ENCODE measurements at places on chromosomes 1 and 21.

DNA sequence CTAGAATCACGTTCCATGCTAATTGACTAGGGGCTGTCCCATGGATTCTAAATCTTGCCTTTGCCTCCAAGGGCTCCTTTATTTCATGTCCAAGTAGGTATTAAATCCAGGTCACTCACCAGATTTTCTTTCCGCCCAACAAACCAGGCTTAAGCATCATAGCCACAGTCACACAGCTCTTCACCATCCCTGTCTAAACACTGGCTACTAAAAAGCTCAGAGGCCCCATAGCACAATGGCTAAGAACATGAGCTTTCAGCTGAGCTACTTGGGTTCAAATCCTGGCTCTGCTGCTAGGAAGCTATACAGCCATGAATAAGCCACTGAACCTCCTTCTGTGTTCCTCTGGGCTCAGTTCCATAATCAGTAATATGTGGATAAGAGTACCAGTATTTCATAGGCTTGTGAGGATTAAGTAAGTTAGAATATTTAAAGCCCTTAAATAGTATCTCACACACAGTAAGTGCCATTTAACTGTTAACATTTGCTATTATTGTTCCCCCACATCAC, 277.2 kb upstream of the GJB5 start:
- DNase-seq, result no peak

GRCh38 chr1:43621386-43621785, 28.6 kb upstream of the KDM4A start:
- DNase-seq, result no peak

- no peak for DNase-seq
These were observed 23.9 kb upstream of the KCTD3 start for GRCh38 chr1:215543191-215543606.

DNA sequence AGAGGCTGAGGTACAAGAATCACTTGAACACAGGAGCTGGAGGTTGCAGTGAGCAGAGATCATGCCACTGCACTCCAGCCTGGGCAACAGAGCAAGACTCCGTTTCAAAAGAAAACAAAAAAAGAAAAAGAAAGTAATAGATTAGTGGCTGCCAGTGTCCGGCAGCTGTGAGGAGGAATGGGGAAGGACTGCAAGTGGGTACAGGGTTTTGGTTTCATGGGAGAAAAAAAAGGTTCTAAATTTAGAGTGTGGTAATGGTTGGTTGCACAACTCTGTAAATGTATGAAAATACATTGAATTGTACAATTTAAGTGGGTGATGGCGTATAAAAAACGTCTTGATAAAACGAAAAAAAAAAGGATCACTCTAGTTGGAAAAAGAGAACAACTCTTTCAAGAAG, 6.7 kb downstream of the TAF1A start:
- DNase-seq, result no peak

DNA sequence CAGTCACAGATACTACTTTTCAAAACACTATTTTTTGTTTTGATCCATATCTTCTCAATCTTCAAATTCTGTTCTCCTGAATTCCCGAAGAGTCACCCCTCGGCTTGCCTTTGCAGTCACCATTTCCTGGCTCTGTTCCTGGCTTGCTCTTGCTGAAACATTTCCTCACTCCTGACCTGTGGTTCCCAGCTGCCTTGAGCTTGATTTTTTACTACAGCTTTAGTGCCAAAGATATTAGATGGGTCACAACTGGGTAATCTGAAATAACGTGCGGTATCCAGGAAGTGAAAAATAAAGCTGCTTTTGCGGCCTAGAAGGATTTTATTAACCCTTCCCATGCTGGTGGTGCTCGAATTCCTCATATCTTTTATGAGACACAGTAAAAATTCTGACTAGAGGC, 318.8 kb downstream of the PCP4 start:
- no peak for DNase-seq

- no peak for DNase-seq
These were observed 3.9 kb upstream of the MMP23B start for GRCh38 chr1:1627829-1628753.

DNA sequence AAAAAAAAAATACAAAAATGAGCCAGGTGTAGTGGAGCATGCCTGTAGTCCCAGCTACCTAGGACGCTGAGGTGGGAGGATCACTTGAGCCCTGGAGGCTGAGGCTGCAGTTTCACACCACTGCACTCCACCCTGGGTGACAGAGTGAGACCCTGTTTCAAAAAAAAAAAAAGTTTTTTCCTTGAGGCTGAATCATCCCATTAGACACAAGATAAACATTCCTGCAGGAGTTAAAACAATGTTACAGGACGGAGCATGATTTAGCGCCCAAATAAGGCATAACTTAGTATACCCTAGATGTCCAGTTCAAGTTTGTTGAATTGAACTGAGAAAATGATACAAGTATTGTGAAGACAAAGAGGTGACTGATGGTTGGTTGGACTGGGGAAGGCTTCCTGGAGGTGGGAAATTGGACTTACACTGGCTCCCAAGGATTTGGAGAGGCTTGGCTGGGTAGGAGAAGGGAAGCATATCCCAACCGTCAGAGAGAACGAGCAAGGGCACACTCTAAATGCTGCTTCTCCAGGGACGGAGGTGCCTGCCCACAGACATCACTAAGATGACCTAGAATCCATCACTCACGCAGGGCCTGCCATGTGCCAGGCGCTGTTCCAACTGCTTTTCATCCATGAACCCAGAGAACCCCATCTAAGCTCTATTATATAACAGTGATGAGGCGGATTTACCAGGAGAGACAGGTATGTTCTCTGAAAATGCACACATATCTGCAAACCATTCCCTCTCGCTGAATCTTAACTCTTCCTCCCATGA, 610.6 kb downstream of the KIF26B start:
- DNase-seq, result no peak
